Colonic mucosa (tissue), 4 donors: ENCODE measurements at places on chromosomes 7 and 10. TPM values are rescaled to one million over a fixed set of nuclear protein-coding genes. Genes with fewer than 3 reads are reported as not detected.

The TAS2R3 gene
- 0.94 TPM for total RNA-seq

The DENND2A gene
- 9.2 TPM for total RNA-seq

The RELN gene
- 1.1 TPM for total RNA-seq

The PPP1R17 gene
- not detected for total RNA-seq

The PNLIP gene
- not detected for total RNA-seq

The TDRD1 gene
- 0.05 TPM for total RNA-seq

The POU6F2 gene
- total RNA-seq: 1.3 TPM

The GNAI1 gene
- total RNA-seq: 13.3 TPM

The CFAP69 gene
- 3.6 TPM for total RNA-seq

The TRIM73 gene
- 2.1 TPM for total RNA-seq

The GRM8 gene
- total RNA-seq: 2.2 TPM

The SPDYE11 gene
- not detected for total RNA-seq

The ZFAND2A gene
- 38.7 TPM for total RNA-seq

The AKR1C4 gene
- total RNA-seq: not detected

The NACAD gene
- 1.0 TPM for total RNA-seq
